ENCODE measurements at places on chromosomes 11 and 22.

- no peak for DNase-seq
Observed at GRCh38 chr11:120126620-120127019, 11.3 kb downstream of the TRIM29 start.

- no peak for DNase-seq
Observed at GRCh38 chr11:67298786-67299185, 4.5 kb upstream of the SSH3 start.

- DNase-seq, result no peak
Observed at GRCh38 chr22:24592851-24593558, at the start of gene LRRC75B. Gene LRRC75B (minus strand): TSS chr22:24593073. CDS start chr22:24593039, 34 bp downstream.

DNA sequence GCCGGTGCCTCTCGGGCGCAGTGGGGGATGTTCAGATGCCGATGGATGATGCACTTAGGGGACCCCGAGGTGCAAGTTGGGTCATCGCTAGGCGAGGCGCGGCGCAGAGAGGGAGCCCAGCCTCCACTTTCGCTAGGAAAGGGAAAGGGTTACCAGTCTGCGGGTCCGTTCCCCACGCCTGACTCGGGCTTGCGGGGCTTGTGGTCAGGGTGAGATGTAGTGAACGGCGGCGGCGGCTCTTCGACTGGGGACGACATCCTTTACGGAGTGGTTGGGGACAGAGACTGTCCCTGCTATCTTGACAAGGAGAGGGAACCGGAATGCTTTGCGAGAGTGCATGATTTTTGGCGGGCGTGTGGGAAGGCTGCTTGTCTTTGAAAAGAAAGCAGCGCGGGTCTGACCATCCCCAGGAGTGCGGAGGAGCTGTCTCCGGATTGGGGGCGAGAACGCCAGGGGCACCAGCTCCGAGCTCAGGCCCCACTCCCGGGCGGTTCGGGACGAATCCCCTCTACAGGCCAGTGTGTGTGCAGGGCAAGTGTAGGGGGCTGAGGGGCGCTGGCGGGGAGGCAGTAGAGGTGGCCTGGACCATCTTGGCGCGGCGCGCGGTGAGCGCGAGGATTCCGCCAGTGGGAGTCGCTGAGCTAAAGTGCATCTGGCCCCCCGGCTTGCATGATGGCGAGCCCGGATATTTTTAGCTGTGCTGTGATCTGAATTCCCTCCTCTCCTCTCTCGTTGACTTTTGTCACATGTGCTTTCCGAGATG is 1.1 kb downstream of the FAT3 start:
- DNase-seq, result no peak
